CD4-positive, alpha-beta T cell (primary cell): ENCODE measurements at places on chromosomes 4 and X. TPM values are rescaled to one million over a fixed set of nuclear protein-coding genes. Genes with fewer than 3 reads are reported as not detected.

DNA sequence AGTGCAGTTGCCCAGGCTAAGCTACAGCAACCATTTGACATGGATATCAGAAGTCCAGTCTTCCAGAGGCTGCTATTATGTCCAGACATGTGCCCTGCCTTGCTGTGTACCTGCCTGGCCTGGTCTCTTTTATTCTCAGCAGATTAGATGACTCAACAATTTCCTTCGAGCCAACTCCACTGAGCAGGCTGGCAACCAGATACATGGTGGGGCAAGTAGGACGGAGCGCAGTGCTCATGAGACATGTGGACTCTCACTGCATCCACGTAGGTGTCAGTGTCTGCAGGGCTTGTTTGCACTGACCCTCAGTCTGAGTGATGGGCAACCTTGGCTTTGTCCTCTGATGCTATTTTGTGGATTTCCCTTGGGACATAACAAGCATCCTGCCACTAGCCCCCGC lies 7.2 kb upstream of the MAGEA11 start:
- H3K27ac ChIP-seq: no peak overlapping the region
- H3K27me3 ChIP-seq: no peaks in the 10 kb centered on the region
- H3K36me3 ChIP-seq: no peaks in the 10 kb centered on the region
- H3K4me3 ChIP-seq: no peak overlapping the region
- no peak for DNase-seq
- no peaks in the 10 kb centered on the region for H3K4me1 ChIP-seq

- H3K36me3 ChIP-seq: peaks cover 3% of the 10 kb centered on the region
- H3K4me1 ChIP-seq: peaks cover 33% of the 10 kb centered on the region
- H3K4me3 ChIP-seq: no peak overlapping the region
- no peak overlapping the region for H3K27ac ChIP-seq
- no peaks in the 10 kb centered on the region for H3K27me3 ChIP-seq
Measured at GRCh38 chrX:41720125-41720779, 3.7 kb upstream of the GPR82 start.

DNA sequence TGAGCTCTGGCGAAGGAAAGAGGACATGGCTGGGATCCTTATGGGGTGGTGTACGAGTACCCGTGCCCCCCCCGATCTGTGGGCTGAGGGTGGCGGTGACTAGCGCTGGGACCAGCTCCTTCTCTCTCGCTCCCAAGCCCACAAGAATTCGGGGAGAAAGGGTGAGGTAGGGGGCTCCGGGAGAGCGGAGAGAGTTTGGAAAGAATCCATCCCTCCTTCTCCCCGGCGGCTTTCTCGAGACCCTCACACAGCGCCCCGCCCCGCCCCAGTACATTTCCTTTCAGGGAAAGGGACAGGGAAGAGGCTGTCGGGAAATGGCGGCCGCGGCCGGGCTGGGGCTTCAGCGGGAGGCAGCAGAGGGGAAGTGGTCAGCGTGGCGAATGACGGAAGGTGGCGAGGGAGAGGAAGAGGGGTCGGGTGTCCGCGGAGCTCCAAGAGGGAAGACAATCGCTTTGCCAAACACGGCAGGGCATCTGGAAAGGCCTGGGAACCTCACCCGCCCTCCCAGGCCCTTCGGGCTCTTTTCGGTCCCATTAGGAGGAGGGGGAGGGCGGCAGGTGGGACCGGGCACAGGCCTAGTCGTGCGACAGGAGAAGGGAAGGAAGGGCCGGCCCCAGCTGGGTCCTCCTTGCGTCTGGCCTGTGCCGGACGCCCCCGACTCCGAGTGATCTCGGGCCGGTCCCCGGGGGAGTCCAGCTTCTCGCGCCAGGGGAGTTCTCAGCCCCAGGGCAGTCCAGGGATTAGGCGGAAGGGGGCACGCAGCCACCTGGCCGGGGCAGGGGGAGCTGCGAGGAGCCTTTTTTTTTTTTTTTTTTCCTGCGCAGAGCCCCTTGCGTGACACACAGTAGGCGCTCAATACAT lies 10.2 kb downstream of the HNRNPH2 start:
- H3K27ac ChIP-seq: peak overlapping the region; percentile 71
- no peaks in the 10 kb centered on the region for H3K27me3 ChIP-seq
- peaks cover 22% of the 10 kb centered on the region for H3K4me1 ChIP-seq
- peak overlapping the region; percentile 84 for H3K4me3 ChIP-seq
- DNase-seq: no peak
- H3K36me3 ChIP-seq: peaks cover 8% of the 10 kb centered on the region

DNA sequence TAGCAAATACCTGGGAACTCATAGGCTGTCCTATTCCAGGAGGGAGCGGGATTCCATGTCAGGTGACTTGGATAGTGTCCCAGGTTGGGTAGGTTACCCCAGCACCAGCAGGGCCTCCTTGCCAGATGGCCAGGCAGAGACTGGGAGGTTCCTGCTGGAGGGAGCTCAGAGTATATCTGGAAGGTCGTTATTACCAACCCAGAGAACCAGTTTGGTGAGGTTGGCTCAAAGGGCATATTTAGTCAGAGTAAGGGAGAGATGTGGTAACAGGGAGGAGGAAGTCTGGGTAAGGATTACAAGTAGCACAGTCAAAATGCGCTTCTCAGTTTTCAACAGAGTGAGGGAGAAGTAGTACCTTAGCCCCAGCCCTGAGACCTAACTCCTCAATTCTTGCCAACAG lies 53.3 kb upstream of the LNX1 start:
- no peaks in the 10 kb centered on the region for H3K36me3 ChIP-seq
- no peak overlapping the region for H3K4me3 ChIP-seq
- DNase-seq: no peak
- H3K27ac ChIP-seq: no peak overlapping the region
- H3K27me3 ChIP-seq: no peaks in the 10 kb centered on the region

- H3K4me3 ChIP-seq: no peak overlapping the region
- no peaks in the 10 kb centered on the region for H3K27me3 ChIP-seq
- no peaks in the 10 kb centered on the region for H3K36me3 ChIP-seq
- DNase-seq: peak; percentile 18
Measured at GRCh38 chrX:72245461-72246089, 6.7 kb upstream of the ERCC6L start.

- H3K4me1 ChIP-seq: no peaks in the 10 kb centered on the region
- H3K27me3 ChIP-seq: no peaks in the 10 kb centered on the region
- H3K36me3 ChIP-seq: no peaks in the 10 kb centered on the region
- no peak for DNase-seq
Measured at GRCh38 chr4:139229534-139230039, 50.4 kb downstream of the MGARP start.

GRCh38 chr4:90769251-90769650 lies 642.1 kb downstream of the CCSER1 start:
- no peaks in the 10 kb centered on the region for H3K36me3 ChIP-seq
- DNase-seq: no peak
- H3K27me3 ChIP-seq: no peaks in the 10 kb centered on the region

GRCh38 chr4:73410916-73411730 lies 7.0 kb downstream of the ALB start:
- no peak overlapping the region for H3K4me3 ChIP-seq
- H3K4me1 ChIP-seq: no peaks in the 10 kb centered on the region
- H3K27ac ChIP-seq: no peak overlapping the region
- DNase-seq: no peak
- H3K36me3 ChIP-seq: no peaks in the 10 kb centered on the region
- no peaks in the 10 kb centered on the region for H3K27me3 ChIP-seq

DNA sequence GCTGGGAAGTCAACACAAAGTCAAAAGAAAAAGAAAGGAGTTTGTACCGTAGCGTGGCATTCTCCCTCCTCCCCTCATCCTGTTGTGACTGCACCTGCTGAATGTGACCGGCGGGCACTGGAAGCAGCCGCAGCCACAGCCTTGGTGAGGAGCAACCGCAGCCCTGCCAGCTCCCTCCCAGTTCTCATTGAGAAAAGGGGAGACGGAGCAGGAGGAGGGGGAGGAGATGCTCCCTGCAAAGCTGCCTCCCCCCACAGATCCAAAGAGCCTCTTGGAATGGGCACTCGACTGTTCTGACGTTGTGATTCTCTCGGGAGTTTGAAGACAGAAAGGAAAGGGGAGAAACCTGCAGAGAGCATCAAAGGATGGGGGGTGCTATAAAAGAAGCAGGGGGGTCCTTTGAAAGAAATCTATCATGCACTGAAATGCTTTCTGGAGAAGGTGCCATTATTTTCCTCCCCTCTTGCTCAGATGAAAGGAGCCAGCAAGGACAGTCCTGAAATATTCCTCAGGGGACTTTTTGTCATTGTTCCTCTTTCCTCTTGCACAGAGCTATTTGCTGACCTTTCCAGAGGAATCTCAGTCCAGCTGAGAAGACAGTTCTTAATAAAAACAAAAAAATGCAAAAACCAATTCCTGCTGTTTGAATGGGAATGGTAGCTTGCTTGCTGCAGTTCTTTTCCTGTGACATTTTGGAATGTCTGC lies 429.7 kb downstream of the MAPK10 start:
- DNase-seq: peak; percentile 5
- H3K4me1 ChIP-seq: no peaks in the 10 kb centered on the region
- H3K27ac ChIP-seq: no peak overlapping the region
- no peaks in the 10 kb centered on the region for H3K36me3 ChIP-seq
- H3K4me3 ChIP-seq: no peak overlapping the region
- H3K27me3 ChIP-seq: no peaks in the 10 kb centered on the region

DNA sequence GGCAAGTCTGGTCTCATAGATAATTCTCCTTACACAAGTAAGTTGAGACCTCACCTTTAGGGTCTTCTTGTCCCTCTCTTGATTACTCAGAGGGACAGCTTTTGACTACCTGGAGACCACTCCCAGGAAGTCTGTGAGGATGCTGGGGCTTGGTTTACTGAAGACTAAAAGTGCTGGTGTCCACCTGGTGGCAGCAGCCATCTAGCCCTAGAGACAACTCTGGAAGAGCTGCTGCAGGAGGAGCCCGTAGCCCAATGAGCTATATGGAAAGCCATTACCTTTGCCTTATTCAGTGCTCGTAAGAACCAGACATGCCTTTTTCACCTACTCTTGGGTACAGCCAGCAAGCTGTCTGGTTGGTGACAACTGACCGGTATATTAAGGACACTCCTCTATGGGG lies 7.3 kb downstream of the FGFBP2 start:
- DNase-seq: no peak
- no peaks in the 10 kb centered on the region for H3K36me3 ChIP-seq
- no peaks in the 10 kb centered on the region for H3K27me3 ChIP-seq
- H3K27ac ChIP-seq: no peak overlapping the region
- H3K4me1 ChIP-seq: no peaks in the 10 kb centered on the region
- H3K4me3 ChIP-seq: no peak overlapping the region

GRCh38 chr4:180152831-180153230 lies 2090.4 kb upstream of the TENM3 start:
- DNase-seq: no peak
- no peaks in the 10 kb centered on the region for H3K4me1 ChIP-seq
- H3K27ac ChIP-seq: no peak overlapping the region
- H3K4me3 ChIP-seq: no peak overlapping the region
- no peaks in the 10 kb centered on the region for H3K27me3 ChIP-seq

The ASIC5 gene
- not detected for total RNA-seq

The MAMLD1 gene
- total RNA-seq: 0.45 TPM

The NRK gene
- total RNA-seq: not detected

The PDLIM5 gene
- total RNA-seq: 23.1 TPM

The GAGE2A gene
- not detected for total RNA-seq

The PSAPL1 gene
- not detected for total RNA-seq
